NCI-H446 treated with DMSO at 0.1 percent for 48 hours (cell line): ENCODE measurements at places on chromosomes 3 and 15.

- no peak for DNase-seq
Observed at GRCh38 chr3:122094693-122095092, 39.5 kb downstream of the CD86 start.

DNA sequence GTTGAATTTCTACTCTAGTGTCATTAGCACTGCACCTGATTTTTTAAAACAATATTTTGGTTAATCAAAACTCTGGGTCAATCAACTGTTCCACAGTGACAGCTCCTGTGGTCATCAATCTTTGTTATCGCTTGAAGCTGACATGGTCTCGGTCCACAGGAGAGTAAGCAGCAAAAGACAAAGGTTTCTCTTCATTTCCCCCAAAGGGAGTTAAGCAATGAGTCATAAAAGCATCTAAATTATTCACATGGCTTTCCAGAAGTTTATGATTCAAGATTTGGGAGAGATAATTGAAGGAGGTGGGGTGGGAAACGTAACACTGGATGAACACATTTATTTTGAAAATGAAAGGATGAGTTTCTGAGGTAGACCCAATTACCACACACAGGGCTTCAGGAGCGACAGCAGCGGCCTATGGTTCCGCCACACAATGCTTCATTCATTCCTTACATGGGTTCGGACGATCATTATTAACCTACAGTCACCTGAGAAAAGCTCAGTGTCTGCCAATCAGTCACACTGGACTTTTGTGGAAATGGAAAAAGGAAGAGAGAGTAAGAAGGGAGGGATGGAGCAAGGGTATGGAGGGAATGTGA, 505.1 kb downstream of the FHIT start:
- no peak for DNase-seq

- no peak for DNase-seq
Observed at GRCh38 chr3:9817436-9817835, 7.4 kb downstream of the TTLL3 start.

- DNase-seq: no peak
Observed at GRCh38 chr3:11071096-11071755, 78.7 kb downstream of the SLC6A1 start.

DNA sequence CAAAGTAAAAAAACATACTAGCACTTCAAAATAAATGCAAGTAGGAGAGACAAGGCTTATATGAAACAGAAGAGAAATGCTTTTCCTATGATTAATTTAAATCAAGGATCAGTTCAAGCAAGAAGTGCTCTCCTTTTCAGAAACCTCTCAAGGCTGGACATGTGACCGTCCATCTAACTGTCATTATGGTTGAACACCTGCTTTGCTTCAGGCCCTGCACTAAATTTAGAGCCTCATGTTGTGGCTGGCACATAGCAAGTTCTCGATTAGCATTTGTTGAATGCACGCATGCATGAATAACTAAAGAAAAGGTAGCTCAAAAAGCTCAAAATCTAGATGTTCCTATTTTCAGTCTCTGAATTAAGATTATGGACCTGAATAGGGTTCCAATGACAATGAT, 82.0 kb downstream of the SV2B start:
- no peak for DNase-seq
